ENCODE measurements at places on chromosomes 4 and X. TPM values are rescaled to one million over a fixed set of nuclear protein-coding genes. Genes with fewer than 3 reads are reported as not detected.

ZFP42 gene
- not detected for total RNA-seq

GCNA gene
- total RNA-seq, result 0.81 TPM

- no peak for DNase-seq
These were observed 96.8 kb downstream of the PJA1 start for GRCh38 chrX:69068301-69069085.

GRCh38 chr4:101306225-101306624 is 41.1 kb downstream of the PPP3CA start:
- no peak for DNase-seq

DNA sequence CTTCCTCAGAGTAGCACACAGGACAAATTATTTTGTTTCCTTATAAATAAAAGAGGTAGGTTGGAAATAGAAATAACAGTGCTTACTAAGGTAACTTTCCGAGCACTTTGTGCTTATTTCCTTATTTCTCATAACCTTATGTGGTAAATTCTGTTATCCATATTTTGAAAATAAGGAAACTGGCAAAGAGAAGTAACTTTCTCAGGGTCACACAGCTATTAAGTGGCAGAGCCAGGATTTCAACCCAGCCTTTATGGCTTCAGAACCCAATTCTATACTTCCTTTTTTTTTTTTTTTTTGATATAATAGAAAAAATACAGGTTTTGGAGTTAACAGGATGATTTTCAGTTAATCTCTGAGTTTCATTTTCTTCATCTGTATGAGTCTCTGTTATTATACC is 3.3 kb downstream of the UTP3 start:
- DNase-seq, result no peak

GRCh38 chrX:30657196-30658161 is 4.3 kb downstream of the GK start:
- no peak for DNase-seq

- DNase-seq, result no peak
These were observed 114.7 kb downstream of the NWD2 start for GRCh38 chr4:37359261-37359660.

- no peak for DNase-seq
These were observed 2.2 kb upstream of the MAGED1 start for GRCh38 chrX:51891245-51891644.

GRCh38 chrX:1529756-1530155 is 7.2 kb downstream of the P2RY8 start:
- no peak for DNase-seq

- DNase-seq, result no peak
These were observed 38.8 kb downstream of the GAB1 start for GRCh38 chr4:143375326-143376073.

- no peak for DNase-seq
These were observed 5.2 kb upstream of the RPGR start for GRCh38 chrX:38332505-38332904.
